Osteoblast (primary cell): ENCODE measurements at places on chromosomes 2 and 18. TPM values are rescaled to one million over a fixed set of nuclear protein-coding genes. Genes with fewer than 3 reads are reported as not detected.

PECR gene
- total RNA-seq, result 9.7 and 10.1 TPM in 2 replicates

EVX2 gene
- under 0.01 TPM in 1 of 2 replicates, not detected in the other for total RNA-seq

PTH2R gene
- under 0.01 TPM in 2 replicates for total RNA-seq

ASNSD1 gene
- 79.0 and 81.8 TPM in 2 replicates for total RNA-seq

SLC38A11 gene
- total RNA-seq, result not detected in 2 replicates

INPP1 gene
- 11.6 and 15.0 TPM in 2 replicates for total RNA-seq

DNA sequence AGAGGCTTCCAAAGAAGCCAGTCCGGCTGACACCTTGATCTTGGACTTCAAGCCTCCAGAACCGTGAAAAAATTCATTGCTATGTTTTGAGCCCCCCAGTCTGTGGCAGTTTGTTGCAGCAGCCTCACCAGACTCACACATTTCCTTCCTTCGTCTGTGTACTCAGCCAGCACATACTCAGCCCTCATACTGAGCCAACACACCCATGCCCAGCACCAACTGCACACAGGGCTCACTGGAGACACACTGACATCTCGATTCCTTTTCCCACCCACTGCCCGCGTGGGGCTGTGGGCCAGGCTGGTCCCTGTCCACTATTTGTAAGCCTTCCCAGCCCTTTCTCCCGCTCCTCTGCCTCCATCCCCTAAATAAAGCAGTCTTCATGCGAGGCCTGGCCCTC, 24.1 kb upstream of the NMUR1 start:
- peak overlapping the region; percentile 39 for H3K27ac ChIP-seq
- H3K4me1 ChIP-seq, result peaks cover 11% of the 10 kb centered on the region
- peak overlapping the region; percentile 59 for H3K4me3 ChIP-seq
- H3K36me3 ChIP-seq, result no peaks in the 10 kb centered on the region
- no peaks in the 10 kb centered on the region for H3K27me3 ChIP-seq
- DNase-seq, result peak; percentile 6

- peaks cover 20% of the 10 kb centered on the region for H3K4me1 ChIP-seq
- H3K27me3 ChIP-seq, result no peaks in the 10 kb centered on the region
- DNase-seq, result peak; percentile 80
- no peaks in the 10 kb centered on the region for H3K36me3 ChIP-seq
Observed at GRCh38 chr2:196590286-196590685, 49.2 kb upstream of the CCDC150 start.

- H3K27me3 ChIP-seq, result no peaks in the 10 kb centered on the region
- no peak overlapping the region for H3K27ac ChIP-seq
- no peak overlapping the region for H3K4me3 ChIP-seq
Observed at GRCh38 chr2:152508446-152508845, 173.5 kb downstream of the FMNL2 start.
